ENCODE measurements at places on chromosomes 6 and 20. TPM values are rescaled to one million over a fixed set of nuclear protein-coding genes. Genes with fewer than 3 reads are reported as not detected.

- H3K27me3 ChIP-seq = peaks cover 17% of the 10 kb centered on the region
- no peak overlapping the region for H3K4me3 ChIP-seq
- no peaks in the 10 kb centered on the region for H3K36me3 ChIP-seq
- no peak for DNase-seq
These were observed 60.5 kb upstream of the SLC22A23 start for GRCh38 chr6:3517350-3517749.

GRCh38 chr6:116419069-116419786 lies 41.9 kb upstream of the CALHM6 start:
- H3K4me3 ChIP-seq = no peak overlapping the region
- DNase-seq = no peak
- no peak overlapping the region for H3K27ac ChIP-seq
- no peaks in the 10 kb centered on the region for H3K27me3 ChIP-seq
- no peaks in the 10 kb centered on the region for H3K36me3 ChIP-seq

GRCh38 chr6:132725947-132726607 lies 12.2 kb upstream of the VNN1 start:
- H3K36me3 ChIP-seq = no peaks in the 10 kb centered on the region
- no peaks in the 10 kb centered on the region for H3K4me1 ChIP-seq
- no peaks in the 10 kb centered on the region for H3K27me3 ChIP-seq
- no peak overlapping the region for H3K27ac ChIP-seq

DNA sequence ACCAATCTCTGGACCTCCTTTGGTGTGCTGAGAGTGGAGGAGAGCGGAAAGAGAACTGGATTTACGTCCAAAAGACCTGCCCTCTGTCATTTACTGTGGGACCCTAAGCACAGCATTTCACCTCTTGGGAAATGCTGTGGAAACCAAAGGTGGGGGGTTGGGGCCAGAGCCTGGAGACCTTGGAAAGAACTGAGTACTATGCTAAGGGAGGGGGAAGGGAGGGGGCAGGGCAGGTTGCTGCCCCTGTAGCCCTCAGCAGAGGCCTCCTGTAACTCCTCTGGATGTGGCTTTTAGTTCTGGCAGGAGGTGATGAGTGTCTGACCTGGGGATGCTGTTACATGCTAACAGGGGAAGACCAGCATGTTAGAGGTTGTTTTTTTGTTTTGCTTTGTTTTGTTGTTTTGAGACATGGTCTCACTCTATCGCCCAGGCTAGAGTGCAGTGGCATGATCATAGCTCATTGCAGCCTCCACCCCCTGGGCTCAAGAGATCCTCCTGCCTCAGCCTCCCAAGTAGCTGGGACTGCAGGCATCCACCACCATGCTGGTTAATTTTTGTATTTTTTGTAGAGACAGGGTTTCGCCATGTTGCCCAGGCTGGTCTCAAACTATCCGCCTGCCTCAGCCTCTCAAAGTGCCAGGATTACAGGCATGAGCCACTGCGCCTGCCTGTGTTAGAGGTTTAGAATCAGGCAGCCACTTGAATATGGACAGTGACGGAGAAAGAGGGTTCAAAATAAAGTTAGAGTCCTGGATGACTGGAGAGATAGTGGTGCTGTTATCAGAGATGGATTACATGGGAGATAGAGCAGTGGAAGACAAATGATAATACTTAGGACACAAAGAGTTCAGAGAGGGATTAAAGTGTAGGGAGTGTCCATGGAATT lies 18.4 kb upstream of the PARD6B start:
- no peak overlapping the region for H3K4me3 ChIP-seq
- no peak overlapping the region for H3K27ac ChIP-seq
- DNase-seq = no peak
- no peaks in the 10 kb centered on the region for H3K27me3 ChIP-seq

DNA sequence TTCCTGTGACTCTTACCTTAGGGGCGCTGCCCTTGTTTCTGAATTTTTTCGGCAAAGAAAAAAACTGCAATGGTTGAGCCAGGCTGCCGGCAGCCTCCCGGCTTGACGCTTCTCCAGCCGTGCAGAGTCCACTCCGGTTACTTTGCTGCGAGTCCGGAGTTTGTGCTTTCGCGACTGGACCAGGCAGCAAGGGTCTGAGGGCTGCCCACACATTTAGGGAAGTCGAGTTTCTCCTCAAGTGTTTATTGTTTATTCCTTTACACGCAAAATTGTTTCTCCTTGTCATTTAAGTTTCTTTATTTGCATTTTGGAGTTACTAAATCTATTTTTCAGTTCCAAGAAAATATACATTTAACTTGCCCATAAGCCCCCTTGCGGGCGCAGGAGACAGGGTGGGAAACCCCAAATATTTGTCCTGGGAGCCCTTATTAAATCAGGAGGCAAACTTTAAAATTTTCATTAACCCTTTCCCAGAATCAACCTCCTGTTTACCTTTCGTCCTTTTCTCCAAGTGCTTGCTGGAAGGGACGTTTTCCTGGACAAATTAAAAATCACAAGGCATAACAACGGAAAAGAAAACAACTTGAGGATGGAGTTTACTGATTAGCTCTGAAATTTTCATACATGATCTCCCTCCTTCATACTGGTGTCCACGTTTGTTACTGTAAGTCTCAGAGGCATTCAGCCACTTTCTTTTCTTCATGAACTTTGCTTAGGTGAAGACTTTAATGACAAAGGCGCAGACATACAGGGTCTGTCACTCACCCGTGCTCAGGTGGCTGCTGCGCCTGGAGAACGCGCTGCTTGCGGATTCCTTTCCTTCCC lies 1.7 kb upstream of the PDE10A start:
- H3K27me3 ChIP-seq = peaks cover 51% of the 10 kb centered on the region
- H3K4me3 ChIP-seq = peak overlapping the region; percentile 96
- no peaks in the 10 kb centered on the region for H3K36me3 ChIP-seq
- DNase-seq = no peak
- H3K4me1 ChIP-seq = peaks cover 35% of the 10 kb centered on the region
- peak overlapping the region; percentile 88 for H3K27ac ChIP-seq

DNA sequence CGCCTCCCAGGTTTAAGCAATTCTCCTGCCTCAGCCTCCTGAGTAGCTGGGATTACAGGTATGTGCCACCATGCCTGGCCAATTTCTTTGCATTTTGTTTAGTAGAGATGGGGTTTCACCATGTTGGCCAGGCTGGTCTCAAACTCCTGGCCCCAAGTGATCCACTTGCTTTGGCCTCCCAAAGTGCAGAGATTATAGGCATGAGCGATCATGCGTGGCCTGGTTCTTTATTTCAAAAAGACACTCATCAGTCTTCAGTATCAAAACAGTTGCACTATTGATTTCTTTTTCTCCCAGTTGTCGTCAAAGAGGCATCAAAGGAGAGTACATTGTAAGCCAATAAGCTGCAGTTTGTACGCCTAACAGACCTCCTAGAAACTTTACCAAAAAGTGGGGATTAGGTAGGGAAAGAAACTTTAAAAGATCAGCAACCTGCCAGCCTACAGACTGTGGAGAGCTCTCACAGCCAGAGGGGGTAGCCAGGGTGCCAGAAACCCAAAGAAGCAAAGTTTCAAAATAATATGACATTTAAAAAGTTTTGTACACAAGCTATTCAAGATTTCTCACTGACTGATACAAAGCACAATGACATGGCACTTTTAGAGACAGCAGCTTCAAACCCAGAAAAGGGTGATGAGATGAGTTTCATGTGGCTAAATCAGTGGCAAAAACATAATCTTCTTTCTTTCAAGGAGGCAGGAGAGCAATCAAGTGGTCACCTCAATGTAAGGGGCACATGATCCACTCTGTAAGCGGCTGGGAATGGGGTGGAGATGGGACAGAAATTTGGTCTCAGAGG lies 83.0 kb upstream of the RALY start:
- H3K27ac ChIP-seq = no peak overlapping the region
- no peak overlapping the region for H3K4me3 ChIP-seq
- no peaks in the 10 kb centered on the region for H3K36me3 ChIP-seq
- H3K4me1 ChIP-seq = peaks cover 5% of the 10 kb centered on the region
- no peak for DNase-seq
- no peaks in the 10 kb centered on the region for H3K27me3 ChIP-seq

DNA sequence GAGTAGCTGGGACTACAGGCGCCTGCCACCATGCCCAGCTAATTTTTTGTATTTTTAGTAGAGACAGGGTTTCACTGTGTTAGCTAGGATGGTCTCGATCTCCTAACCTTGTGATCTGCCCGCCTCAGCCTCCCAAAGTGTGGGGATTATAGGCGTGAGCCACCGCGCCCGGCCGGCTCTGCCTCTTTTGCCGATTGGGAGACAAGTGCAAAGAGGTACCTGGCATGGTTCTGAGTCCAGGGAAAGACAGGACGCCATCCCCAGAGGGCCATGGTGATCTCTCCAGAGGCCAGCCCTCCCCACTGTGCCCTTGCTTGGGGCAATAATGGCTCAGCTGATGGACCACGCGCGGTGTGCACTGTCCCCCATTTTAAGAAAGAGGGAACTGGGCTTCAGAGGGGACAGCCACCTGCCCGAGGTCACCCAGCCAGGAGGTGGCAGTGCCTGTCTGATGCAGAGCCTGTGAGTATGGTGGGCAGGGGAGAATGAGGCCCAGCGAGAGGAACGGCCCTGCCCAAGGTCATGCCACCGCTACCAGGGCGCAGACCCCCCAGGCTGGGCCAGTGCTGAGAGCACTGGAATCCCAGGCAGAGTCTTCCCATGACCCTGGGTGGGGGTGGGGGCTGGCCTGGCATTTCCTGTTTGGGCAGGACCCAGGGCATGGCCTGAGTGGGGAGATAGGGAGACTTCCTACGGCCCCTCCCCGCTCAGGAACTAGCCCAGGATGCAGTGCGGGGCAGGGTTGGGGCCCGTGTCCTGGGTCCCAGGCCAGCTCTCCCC lies 61.0 kb downstream of the SNAI1 start:
- H3K27ac ChIP-seq = no peak overlapping the region
- H3K4me3 ChIP-seq = no peak overlapping the region
- H3K4me1 ChIP-seq = peaks cover 23% of the 10 kb centered on the region
- DNase-seq = no peak

GRCh38 chr6:24664046-24664987 lies 2.4 kb downstream of the TDP2 start:
- no peaks in the 10 kb centered on the region for H3K27me3 ChIP-seq
- H3K4me3 ChIP-seq = no peak overlapping the region
- no peak for DNase-seq
- peaks cover 42% of the 10 kb centered on the region for H3K36me3 ChIP-seq
- no peak overlapping the region for H3K27ac ChIP-seq

DNA sequence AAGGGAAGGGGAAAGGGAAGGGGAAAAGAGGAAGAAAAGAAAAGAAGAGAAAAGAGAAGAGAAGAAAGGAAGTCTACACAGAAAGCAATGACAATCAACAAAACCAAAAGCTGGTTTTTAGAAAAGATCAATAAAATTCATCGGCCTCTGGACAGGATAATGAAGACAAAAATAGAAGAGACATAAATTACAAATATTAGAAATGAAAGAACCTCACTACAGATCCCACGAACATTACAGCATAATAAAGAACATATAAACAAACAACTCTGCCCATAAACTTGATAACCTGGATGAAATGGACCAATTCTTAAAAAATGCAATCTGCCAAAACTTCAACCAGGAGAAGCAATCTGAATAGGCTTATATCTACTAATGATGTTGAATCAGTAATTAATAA lies 20.7 kb upstream of the ASF1A start:
- no peak for DNase-seq
- H3K27ac ChIP-seq = no peak overlapping the region
- H3K36me3 ChIP-seq = no peaks in the 10 kb centered on the region
- H3K4me1 ChIP-seq = peaks cover 8% of the 10 kb centered on the region
- H3K27me3 ChIP-seq = no peaks in the 10 kb centered on the region
- H3K4me3 ChIP-seq = no peak overlapping the region

The TRIM15 gene
- not detected for total RNA-seq

The MOXD1 gene
- total RNA-seq = 4.0 TPM

The TMEM200A gene
- total RNA-seq = 0.10 TPM

All from heart right ventricle (tissue), 16 donors.